ENCODE measurements at places on chromosomes 3 and 15. TPM values are rescaled to one million over a fixed set of nuclear protein-coding genes. Genes with fewer than 3 reads are reported as not detected.

KLHL40 gene
- not detected for total RNA-seq

BFSP2 gene
- not detected for total RNA-seq

TMEM42 gene
- 16.9 TPM for total RNA-seq

TRPM1 gene
- not detected for total RNA-seq

KNG1 gene
- total RNA-seq, result not detected

PPP2R3A gene
- 9.6 TPM for total RNA-seq

ENTPD3 gene
- 0.13 TPM for total RNA-seq

CHCHD6 gene
- 12.1 TPM for total RNA-seq

PRR20G gene
- total RNA-seq, result not detected

MINAR1 gene
- 1.6 TPM for total RNA-seq

DISP2 gene
- total RNA-seq, result 0.17 TPM

RLBP1 gene
- total RNA-seq, result not detected

PLIN1 gene
- 0.33 TPM for total RNA-seq

GPR176 gene
- total RNA-seq, result 147 TPM

ABHD5 gene
- total RNA-seq, result 26.3 TPM

PEX5L gene
- total RNA-seq, result 5.6 TPM

UROC1 gene
- not detected for total RNA-seq

FES gene
- total RNA-seq, result 17.4 TPM

SEMA3B gene
- 25.6 TPM for total RNA-seq

CLRN1 gene
- total RNA-seq, result not detected

FAM107A gene
- 0.07 TPM for total RNA-seq

CALML4 gene
- 1.6 TPM for total RNA-seq

PATL2 gene
- 0.33 TPM for total RNA-seq

MRAS gene
- 54.4 TPM for total RNA-seq

NUTM1 gene
- not detected for total RNA-seq

LRTM1 gene
- not detected for total RNA-seq

MLF1 gene
- 9.6 TPM for total RNA-seq

PLSCR2 gene
- total RNA-seq, result not detected

SLC12A1 gene
- total RNA-seq, result not detected

EPHB1 gene
- total RNA-seq, result 0.98 TPM

GRK7 gene
- total RNA-seq, result not detected

PROS1 gene
- total RNA-seq, result 72.8 TPM

EPHA3 gene
- total RNA-seq, result 6.7 TPM

DLL4 gene
- 0.07 TPM for total RNA-seq

CSTA gene
- total RNA-seq, result 1.2 TPM

CIP2A gene
- total RNA-seq, result 6.2 TPM

ADCY5 gene
- total RNA-seq, result 0.13 TPM

ITPKA gene
- total RNA-seq, result 0.91 TPM

NANOGP8 gene
- not detected for total RNA-seq

PP2D1 gene
- total RNA-seq, result not detected

CAMKV gene
- not detected for total RNA-seq

GTF2A2 gene
- 41.7 TPM for total RNA-seq

C3orf22 gene
- not detected for total RNA-seq

POLQ gene
- 1.3 TPM for total RNA-seq

WDR93 gene
- 0.07 TPM for total RNA-seq

CYP1A2 gene
- total RNA-seq, result not detected

AP2M1 gene
- total RNA-seq, result 399 TPM
